GOT3 (cell line): ENCODE measurements at places on chromosomes 7 and 10.
A peak's percentile ranks its signal among the peaks of the same experiment; 100 is the strongest.

DNA sequence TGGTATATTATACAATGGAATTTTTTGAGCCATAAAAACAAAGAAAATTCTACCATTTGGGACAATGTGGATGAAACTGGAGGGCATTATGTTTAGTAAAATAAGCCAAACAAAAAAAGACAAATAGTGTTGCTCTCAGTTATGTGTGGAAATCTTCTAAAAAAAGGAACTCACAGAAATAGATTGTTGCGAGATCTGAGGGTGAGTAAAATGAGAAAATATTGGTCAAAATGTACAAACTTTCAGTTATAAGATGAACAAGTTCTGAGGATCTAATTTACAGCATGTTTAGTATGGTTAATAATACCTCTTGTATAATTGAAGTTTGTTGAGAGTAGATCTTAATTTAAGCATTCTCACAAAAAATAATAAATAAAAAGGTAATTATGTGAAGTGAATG is 291.2 kb downstream of the KIF20B start:
- DNase-seq = no peak

DNA sequence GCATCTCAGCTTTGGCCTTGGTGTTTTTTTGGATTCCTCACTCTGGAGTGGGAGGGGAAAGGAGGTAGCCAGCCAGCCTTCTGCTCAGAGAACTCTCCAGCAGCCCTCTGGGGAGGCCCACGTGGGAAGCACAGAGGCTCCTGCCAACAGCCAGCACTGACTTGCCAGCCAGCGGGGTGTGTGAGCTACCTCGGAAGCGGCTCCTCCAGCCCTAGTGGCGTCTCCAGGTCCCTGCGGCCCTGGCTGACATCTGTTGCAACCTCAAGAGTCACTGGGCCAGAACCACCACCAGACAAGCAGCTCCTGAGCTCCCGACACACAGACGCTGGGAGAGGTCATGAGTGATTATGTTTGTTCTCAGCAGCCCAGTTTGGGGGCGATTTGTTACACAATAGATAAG is 180.2 kb upstream of the FZD8 start:
- peak; percentile 25 for DNase-seq

DNA sequence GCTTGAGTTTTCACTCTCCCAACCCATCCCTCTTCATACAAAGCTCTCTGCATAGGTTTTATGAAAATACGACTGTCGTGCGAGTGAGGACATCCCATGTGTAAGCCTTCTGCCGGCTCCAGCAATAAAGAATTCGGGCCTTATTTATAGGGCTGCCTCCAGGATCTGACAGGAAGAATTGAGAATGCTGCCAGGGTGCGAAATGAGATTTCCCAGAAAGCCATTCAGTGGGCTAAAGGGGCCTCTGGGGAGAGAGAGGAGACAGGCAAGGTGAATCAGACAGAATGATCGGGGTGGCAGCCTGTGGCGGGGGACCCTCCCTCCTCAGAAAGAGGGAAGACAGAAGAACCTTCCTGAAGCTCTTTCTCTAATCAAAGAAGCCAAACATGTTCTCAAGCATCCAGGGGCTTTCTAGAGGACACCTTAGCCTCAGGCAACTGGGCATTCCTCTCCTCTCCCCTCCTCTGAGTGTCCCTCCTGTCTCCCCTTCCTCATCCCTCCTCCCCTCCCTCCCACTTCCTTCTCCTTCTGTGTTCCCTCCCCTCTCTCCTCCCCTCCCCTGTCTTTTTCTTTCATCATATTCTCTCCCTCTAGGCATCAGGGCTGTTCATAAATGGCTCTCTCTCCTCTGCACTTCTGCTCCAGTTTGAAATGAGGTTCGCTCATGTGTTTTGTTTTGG is 410.9 kb downstream of the TYW1 start:
- no peak for DNase-seq

- no peak for DNase-seq
Observed at GRCh38 chr7:149815661-149816266, 22.4 kb upstream of the ZNF862 start.

GRCh38 chr7:137390076-137390475 is 46.5 kb upstream of the PTN start:
- no peak for DNase-seq

- no peak for DNase-seq
Observed at GRCh38 chr10:30967650-30968410, 63.8 kb downstream of the ZNF438 start.

DNA sequence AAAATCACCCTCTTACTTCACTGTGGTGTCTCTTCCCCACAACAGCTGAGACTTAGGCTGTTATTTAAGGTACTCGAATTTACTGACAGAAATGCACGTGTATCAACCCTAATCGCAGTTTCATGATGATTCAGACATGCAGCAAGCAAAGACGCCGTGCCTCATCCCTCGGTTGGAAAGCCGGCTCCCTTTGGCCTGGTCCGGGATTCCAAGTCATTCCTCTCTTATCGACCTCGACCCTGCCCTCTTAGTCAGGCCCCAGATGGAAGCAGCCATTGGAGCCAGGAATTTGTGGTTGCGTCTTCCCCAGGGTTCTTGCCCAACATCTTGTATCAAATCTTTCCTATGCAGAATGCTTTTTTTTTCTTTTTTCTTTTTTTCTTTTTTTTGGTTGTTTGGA is 229.5 kb downstream of the GATA3 start:
- no peak for DNase-seq

GRCh38 chr10:84342584-84342983 is 14.2 kb downstream of the CCSER2 start:
- DNase-seq = no peak

- no peak for DNase-seq
Observed at GRCh38 chr10:44674536-44675386, 236.4 kb upstream of the TMEM72 start.

- no peak for DNase-seq
Observed at GRCh38 chr7:130141884-130142653, 63.1 kb downstream of the TMEM209 start.

- DNase-seq = no peak
Observed at GRCh38 chr7:26365077-26365900, 73.6 kb downstream of the SNX10 start.

- DNase-seq = no peak
Observed at GRCh38 chr10:121633056-121633455, 34.8 kb upstream of the FGFR2 start.

- DNase-seq = no peak
Observed at GRCh38 chr7:28065721-28066285, 114.8 kb downstream of the JAZF1 start.

DNA sequence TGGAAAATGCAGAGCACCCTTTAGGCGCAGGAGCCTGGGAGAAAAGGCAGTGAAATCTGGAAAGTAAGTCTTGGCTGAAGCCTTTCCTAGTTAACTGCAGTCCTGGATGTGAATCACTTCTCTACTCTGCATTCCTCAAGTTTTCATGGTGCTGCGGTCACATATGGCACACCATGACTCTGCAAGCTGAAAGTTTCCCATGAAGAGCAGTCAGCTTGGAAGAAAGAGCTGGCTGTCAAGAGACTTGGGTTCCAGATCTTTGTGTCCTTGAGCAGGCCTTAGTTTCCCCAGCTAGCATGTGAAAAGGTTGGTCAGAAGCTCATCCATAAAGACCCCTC is 548.3 kb downstream of the SORCS3 start:
- DNase-seq = no peak

DNA sequence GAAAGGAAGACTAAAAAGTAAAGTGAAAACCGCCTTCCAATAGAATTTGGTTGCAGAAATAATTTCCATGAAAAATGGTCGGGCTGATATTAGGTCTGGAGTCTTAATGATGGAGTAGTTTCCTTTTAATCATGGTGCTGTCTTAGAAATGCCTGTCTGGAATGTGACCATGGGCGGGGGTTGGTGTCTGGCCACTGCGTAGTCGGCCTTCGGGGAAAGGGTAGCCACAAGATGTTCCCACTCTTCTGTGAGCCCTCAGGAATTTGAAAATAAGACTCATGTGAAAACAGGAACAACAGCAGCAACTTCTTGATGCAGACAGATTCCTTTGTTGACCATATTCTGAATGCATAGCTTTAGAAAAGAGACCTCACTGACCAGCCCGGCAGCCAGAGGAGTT is 176.8 kb downstream of the KIAA1217 start:
- DNase-seq = no peak

GRCh38 chr10:110523736-110524135 is 26.0 kb downstream of the DUSP5 start:
- no peak for DNase-seq

DNA sequence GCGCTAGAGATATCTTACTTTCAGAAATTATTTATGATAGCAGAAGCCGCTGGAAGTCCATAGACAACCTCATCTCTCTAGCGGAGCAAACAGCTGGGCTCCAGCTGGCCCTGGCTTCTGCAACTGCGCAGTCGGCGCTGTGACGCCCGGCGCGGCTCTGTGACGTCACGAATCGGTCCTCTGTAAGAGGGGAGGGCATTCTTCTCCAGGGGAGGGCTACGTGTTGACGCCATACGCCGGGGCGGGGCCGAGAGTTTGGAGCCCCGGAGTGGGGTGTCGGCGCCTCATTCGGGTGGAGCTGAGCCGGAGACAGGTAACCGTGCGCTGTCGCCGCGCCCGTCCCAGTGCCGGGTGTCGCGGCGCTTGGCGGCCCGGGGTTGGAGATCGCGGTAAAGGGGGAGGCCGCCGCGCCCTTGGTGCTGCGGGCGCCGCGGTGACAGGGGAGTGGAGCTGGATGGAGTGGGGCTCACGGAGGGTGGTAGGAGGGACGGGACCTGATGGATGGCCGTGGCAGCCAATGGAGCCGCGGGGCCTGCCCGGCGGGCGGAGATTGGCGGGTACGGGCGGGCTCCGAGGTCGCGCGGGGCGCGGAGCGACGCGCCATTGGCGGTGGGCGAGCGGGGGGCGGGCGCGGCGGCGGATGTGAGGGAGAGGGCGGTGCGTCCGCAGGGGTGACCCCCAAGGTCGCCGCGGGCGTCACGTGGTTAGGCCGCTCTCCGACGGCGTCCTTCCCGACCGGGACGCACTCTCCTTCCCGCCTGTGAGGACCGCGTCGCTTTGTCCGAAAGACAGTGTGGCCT is at the start of gene OGDH:
Gene OGDH (plus strand): TSS at position 287 of the 800 bp plus-strand sequence. CDS start 17,717 bp downstream, outside the sequence.
- peak; percentile 99 for DNase-seq

- DNase-seq = no peak
Observed at GRCh38 chr7:133931053-133931452, 196.1 kb upstream of the LRGUK start.

DNA sequence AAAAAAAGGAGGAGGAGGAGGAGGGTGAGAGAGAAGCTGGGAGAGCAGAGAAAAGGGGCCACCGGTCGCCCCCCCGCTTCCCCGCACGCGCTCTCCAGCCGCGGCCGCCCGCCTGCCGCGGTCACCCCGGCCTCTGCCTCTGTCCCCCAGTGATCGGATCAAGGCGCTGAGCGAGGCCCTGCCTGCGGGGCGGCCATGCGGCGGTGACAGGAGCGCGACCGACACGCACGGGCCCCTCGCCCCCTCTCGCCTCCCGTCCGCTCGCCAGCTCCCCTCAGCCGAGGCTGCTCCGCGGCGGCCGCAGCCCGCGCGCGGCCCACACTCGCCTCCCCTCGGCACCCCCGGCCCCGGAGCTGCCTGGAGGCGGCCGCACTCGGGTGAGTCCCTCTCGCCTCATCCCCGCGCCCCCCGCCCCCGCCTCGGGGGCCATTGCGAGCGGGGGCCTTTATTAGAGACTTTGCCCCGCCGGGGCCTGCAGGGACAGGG is at the start of gene GTF2I:
Gene GTF2I (plus strand): TSS at position 27 of the 486 bp plus-strand sequence. CDS start 31,411 bp downstream, outside the sequence.
- DNase-seq = no peak

DNA sequence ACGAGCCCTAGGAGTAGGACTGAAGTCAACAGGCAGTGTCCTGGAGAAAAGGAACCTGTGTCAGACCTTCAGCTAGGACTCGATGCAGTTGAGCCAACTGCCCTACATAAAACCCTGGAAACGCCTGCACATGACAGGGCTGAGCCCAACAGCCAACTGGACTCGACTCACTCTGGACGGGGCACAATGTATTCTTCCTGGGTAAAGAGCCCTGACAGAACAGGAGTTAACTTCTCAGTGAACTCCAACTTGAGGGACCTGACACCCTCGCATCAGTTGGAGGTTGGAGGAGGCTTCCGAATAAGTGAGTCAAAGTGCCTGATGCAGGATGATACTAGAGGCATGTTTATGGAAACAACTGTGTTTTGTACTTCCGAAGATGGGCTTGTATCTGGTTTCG is 93.5 kb downstream of the KMT2E start:
- DNase-seq = no peak

- no peak for DNase-seq
Observed at GRCh38 chr10:58269782-58270290, 874 bp downstream of the CISD1 start.

- no peak for DNase-seq
Observed at GRCh38 chr10:102009801-102010425, 46.1 kb downstream of the ARMH3 start.

DNA sequence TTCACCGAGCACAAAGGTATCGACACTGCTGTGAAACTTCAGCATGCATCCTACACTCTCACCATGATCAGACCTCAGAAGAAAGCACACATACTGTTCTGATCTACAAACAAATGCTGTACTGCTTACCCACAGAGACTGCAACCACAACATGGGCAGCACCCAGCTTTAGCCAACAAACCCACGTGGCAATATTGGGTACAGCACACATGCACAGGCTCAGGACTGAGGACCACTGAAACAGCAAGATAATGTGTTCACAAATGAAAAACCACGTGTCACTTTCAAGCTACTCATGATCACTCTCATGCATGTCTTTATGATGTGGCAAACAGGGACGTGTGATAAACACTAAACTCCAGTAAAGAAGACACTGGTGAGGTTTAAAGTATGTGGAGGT is 119.3 kb upstream of the PTN start:
- no peak for DNase-seq

- no peak for DNase-seq
Observed at GRCh38 chr7:158753900-158754299, 49.3 kb upstream of the NCAPG2 start.

GRCh38 chr10:34859170-34859569 is 44.1 kb upstream of the PARD3 start:
- no peak for DNase-seq

GRCh38 chr10:128070161-128070560 is 56.1 kb downstream of the MKI67 start:
- DNase-seq = no peak

- no peak for DNase-seq
Observed at GRCh38 chr7:135795846-135796570, 47.4 kb upstream of the FAM180A start.

- no peak for DNase-seq
Observed at GRCh38 chr10:67115972-67116371, 190.1 kb downstream of the LRRTM3 start.

DNA sequence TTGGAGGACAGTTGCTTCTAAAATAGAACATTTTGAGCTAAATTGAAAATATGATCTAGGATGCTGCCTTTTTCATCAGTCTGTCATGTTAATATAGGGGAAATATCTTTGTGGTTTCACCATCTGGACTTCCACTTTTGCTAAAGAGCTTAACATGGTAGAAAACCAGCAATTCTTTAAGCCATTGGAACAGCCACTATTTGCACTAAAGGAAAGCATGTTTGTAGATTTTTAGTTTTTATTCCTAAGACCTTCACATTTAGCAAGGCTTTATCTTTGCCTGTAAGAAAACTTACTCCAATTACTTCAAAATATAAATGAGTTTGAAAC is 291.0 kb downstream of the RNLS start:
- no peak for DNase-seq
